ENCODE measurements at places on chromosomes 3 and 15. TPM values are rescaled to one million over a fixed set of nuclear protein-coding genes. Genes with fewer than 3 reads are reported as not detected.

The SLCO3A1 gene
- total RNA-seq = 6.8 TPM

The TMEM207 gene
- total RNA-seq = not detected

The VWA5B2 gene
- not detected for total RNA-seq

The TTLL13 gene
- total RNA-seq = not detected

The FGF7 gene
- 12.1 TPM for total RNA-seq

- peaks cover 9% of the 10 kb centered on the region for H3K4me1 ChIP-seq
- no peak overlapping the region for H3K27ac ChIP-seq
- no peak overlapping the region for H3K4me3 ChIP-seq
- no peaks in the 10 kb centered on the region for H3K36me3 ChIP-seq
- H3K27me3 ChIP-seq = peaks cover 14% of the 10 kb centered on the region
These were observed 24.6 kb upstream of the SLC6A6 start for GRCh38 chr3:14377838-14378169.

- no peak overlapping the region for H3K27ac ChIP-seq
- H3K4me3 ChIP-seq = no peak overlapping the region
- H3K36me3 ChIP-seq = 0 out of 2 replicates have a peak, but pooled peaks cover 4% of the 10 kb centered on the region
- no peaks in the 10 kb centered on the region for H3K27me3 ChIP-seq
- DNase-seq = no peak
These were observed 1531.1 kb downstream of the SI start for GRCh38 chr3:163547014-163547685.

DNA sequence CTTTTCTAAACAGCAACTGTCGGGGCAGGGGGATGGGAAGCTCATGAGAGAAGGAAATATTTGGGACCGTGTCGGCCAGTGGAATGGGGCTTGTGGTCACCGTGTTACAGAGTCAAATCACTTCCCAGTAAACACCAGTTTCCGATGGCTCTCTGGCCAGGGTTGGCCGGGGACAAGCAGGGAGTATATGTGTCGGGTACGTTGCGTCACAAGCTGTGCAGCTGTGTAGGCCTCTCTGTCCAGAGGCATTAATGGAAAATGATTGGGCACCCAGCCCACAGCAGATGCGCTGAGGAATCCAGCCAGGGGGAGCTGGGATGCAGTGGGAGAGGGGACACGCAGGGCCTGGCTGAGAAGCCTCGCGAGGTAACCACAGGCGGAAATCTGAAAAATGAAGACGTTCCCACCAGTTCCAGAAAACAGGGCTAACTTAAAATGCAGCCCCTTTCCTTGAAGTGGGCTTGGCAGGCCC, 15.8 kb upstream of the ALDH1A3 start:
- H3K4me1 ChIP-seq = peaks cover 17% of the 10 kb centered on the region
- no peak overlapping the region for H3K27ac ChIP-seq
- no peak overlapping the region for H3K4me3 ChIP-seq
- H3K27me3 ChIP-seq = peaks cover 9% of the 10 kb centered on the region
- no peak for DNase-seq
- H3K36me3 ChIP-seq = peaks cover 8% of the 10 kb centered on the region

- H3K36me3 ChIP-seq = peaks cover 5% of the 10 kb centered on the region
- no peak for DNase-seq
- H3K4me1 ChIP-seq = peaks cover 90% of the 10 kb centered on the region
- H3K4me3 ChIP-seq = peak overlapping the region; percentile 7
- peak overlapping the region; percentile 61 for H3K27ac ChIP-seq
These were observed 74.3 kb downstream of the MYO1E start for GRCh38 chr15:59298225-59298853.

GRCh38 chr3:5053021-5053831, 68.9 kb upstream of the ARL8B start:
- H3K4me1 ChIP-seq = peaks cover 50% of the 10 kb centered on the region
- H3K27ac ChIP-seq = peak overlapping the region; percentile 59
- peak; percentile 68 for DNase-seq
- H3K4me3 ChIP-seq = no peak overlapping the region
- H3K36me3 ChIP-seq = no peaks in the 10 kb centered on the region
- H3K27me3 ChIP-seq = peaks cover 3% of the 10 kb centered on the region

GRCh38 chr3:87370007-87370406, 93.6 kb upstream of the POU1F1 start:
- no peak overlapping the region for H3K27ac ChIP-seq
- H3K4me3 ChIP-seq = no peak overlapping the region
- H3K36me3 ChIP-seq = no peaks in the 10 kb centered on the region
- no peak for DNase-seq
- peaks cover 2% of the 10 kb centered on the region for H3K27me3 ChIP-seq

GRCh38 chr3:133779626-133780203, 25.9 kb upstream of the SRPRB start:
- no peaks in the 10 kb centered on the region for H3K36me3 ChIP-seq
- H3K4me3 ChIP-seq = no peak overlapping the region
- H3K27me3 ChIP-seq = peaks cover 4% of the 10 kb centered on the region
- DNase-seq = no peak
- no peak overlapping the region for H3K27ac ChIP-seq

- DNase-seq = peak; percentile 40
- peak overlapping the region; percentile 41 for H3K4me3 ChIP-seq
- H3K36me3 ChIP-seq = no peaks in the 10 kb centered on the region
- H3K27ac ChIP-seq = peak overlapping the region; percentile 73
- no peaks in the 10 kb centered on the region for H3K27me3 ChIP-seq
These were observed 19.1 kb downstream of the TTC21A start for GRCh38 chr3:39126532-39127071.

GRCh38 chr3:13544293-13544831, 4.6 kb upstream of the FBLN2 start:
- H3K4me1 ChIP-seq = peaks cover 79% of the 10 kb centered on the region
- DNase-seq = peak; percentile 88
- peak overlapping the region; percentile 44 for H3K4me3 ChIP-seq
- H3K27ac ChIP-seq = peak overlapping the region; percentile 83

DNA sequence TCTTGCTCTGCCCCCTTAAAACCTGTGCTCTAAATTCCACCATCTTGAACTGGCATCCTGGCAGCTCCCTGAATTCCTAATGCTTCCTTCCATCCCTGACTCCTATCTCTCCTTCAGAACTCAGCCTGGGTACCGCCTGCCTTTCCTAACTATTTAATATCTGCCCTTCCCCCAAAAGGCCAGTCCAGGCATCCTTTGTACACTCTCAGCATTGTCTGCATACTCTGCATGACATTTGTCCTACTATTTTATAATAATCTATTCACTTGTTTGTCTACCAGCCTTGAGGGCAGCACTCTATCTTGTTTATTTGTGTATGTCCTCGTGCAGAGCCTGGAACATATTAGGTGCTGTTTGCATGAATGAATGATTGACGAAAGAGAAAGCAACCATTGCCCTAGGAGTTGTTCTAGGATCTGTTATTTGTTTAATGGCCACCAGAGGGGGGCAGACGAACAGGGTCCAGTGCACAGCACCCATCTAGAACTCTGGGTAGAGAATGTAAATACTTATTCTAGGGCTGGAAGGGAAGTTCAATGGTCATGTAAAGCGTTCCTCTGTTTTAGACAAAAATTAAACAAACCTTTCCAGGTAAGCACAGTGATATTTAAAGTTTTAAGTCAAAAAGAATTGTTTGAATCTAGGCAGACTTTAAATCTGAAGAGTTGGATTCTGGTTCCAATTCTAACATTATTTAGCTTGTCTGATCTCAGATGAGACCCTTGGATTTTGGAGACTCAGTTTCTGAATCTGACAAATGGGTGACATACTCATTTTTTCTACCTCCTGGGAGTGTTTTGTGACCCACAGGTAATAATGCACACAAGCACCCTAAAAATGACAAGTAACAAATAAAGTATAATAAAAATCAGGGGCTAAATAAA, 125.8 kb upstream of the GALNT15 start:
- H3K4me1 ChIP-seq = peaks cover 44% of the 10 kb centered on the region
- H3K36me3 ChIP-seq = no peaks in the 10 kb centered on the region
- H3K27me3 ChIP-seq = no peaks in the 10 kb centered on the region
- H3K4me3 ChIP-seq = peak overlapping the region; percentile 76
- H3K27ac ChIP-seq = peak overlapping the region; percentile 15

DNA sequence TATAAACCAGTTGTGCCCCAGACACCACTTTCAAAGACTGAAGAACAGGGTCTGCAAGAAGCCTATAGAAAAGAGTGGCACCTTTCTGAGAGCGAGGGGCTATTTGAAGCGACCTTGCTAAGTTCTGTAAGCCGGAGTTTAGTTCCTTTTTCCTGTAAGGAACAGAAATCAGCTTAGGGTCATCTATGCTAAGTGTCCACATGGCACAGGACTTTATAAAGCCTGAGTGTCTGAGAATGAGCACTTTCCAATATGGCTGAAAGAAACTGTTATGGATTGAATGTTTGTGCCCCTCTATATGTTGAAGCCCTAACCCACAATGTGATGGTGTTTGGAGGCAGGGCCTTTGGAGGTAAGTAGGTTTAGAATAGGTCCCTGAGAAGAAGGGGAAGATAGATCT, 4.0 kb upstream of the A4GNT start:
- H3K27me3 ChIP-seq = peaks cover 14% of the 10 kb centered on the region
- DNase-seq = no peak
- peaks cover 8% of the 10 kb centered on the region for H3K4me1 ChIP-seq
- no peaks in the 10 kb centered on the region for H3K36me3 ChIP-seq
- no peak overlapping the region for H3K27ac ChIP-seq
- H3K4me3 ChIP-seq = no peak overlapping the region

GRCh38 chr15:33135355-33135781, 59.1 kb downstream of the FMN1 start:
- H3K4me3 ChIP-seq = no peak overlapping the region
- H3K27ac ChIP-seq = no peak overlapping the region
- no peak for DNase-seq
- H3K36me3 ChIP-seq = no peaks in the 10 kb centered on the region
- H3K4me1 ChIP-seq = peaks cover 55% of the 10 kb centered on the region
- H3K27me3 ChIP-seq = peaks cover 3% of the 10 kb centered on the region

DNA sequence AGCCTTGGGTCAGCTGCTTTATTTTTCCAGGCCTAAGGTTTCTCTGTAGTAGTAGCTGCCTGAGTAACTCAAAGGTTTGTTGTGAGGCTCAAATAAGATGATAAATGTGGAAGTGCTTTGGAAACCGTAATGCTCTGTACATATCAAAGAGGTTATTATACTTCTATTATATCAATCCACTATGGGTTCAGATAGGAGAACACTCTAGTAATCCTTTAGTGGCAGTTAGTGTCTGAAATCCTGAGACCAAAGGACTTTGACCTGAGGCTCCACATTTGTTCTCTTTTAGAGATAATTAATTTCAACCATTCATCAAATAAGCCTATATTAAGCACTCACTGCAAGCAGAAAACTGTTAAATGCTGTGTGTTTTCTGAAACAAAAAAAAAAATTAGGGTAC, 128.6 kb upstream of the BCL6 start:
- no peaks in the 10 kb centered on the region for H3K27me3 ChIP-seq
- H3K27ac ChIP-seq = no peak overlapping the region
- DNase-seq = no peak
- H3K36me3 ChIP-seq = no peaks in the 10 kb centered on the region
- H3K4me1 ChIP-seq = peaks cover 11% of the 10 kb centered on the region

GRCh38 chr3:116139641-116140040, 305.6 kb downstream of the LSAMP start:
- no peak overlapping the region for H3K4me3 ChIP-seq
- no peaks in the 10 kb centered on the region for H3K27me3 ChIP-seq
- no peak overlapping the region for H3K27ac ChIP-seq
- no peaks in the 10 kb centered on the region for H3K4me1 ChIP-seq
- H3K36me3 ChIP-seq = no peaks in the 10 kb centered on the region
- no peak for DNase-seq

DNA sequence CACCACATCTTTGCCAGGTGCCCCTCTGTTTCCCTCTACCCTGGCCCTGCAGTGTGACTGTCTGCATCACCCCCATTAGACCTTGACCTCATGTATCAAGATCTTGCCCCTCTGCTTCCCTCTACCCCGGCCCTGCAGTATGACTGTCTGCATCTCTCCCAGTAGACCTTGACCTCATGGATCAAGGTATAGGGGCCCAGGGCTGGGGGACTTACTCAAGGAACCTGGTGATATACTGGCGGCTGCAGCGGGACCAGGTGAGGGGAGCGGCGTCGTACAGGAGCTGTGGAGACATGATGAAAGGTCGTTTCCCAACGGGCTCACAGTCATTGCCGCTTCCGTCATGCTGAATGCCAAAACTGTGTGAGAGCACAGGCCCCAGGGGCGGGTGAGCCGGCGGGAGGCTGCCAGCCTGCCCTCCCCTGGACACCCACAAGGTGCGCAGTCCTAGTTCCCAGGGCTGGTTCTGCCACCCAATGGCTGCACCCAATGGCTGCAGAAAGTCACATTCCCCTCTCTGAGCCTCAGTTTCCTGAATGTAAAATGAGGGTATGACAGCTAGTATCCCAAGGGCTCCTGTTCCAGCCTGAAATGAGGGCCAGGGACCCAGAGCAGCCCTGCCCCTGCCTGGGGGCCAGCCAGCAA, 23.1 kb downstream of the ADAMTS7 start:
- H3K27me3 ChIP-seq = peaks cover 31% of the 10 kb centered on the region
- H3K36me3 ChIP-seq = 0 out of 2 replicates have a peak, but pooled peaks cover 4% of the 10 kb centered on the region
- H3K4me1 ChIP-seq = no peaks in the 10 kb centered on the region
- H3K27ac ChIP-seq = no peak overlapping the region
- no peak for DNase-seq

DNA sequence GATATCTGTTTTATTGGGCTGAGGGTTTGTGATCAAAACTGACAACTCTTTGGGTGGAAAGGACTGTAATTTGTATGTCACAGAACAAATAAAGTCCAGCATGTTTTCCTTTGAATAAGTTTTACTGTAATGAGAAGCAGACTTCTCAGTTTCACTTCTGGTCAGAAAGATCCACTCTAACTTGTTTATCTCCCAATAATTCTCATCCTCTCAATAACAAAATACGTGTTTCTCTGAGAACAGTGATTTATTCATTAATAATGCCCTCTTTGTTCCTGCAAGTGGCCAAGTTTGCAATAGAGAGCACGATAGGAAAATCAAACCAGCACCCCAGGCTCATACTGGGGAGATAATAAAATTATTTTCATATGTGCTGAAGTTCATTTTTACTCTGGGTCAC, 190.6 kb downstream of the CNTN3 start:
- no peak for DNase-seq
- no peak overlapping the region for H3K4me3 ChIP-seq
- no peaks in the 10 kb centered on the region for H3K27me3 ChIP-seq
- H3K36me3 ChIP-seq = peaks cover 19% of the 10 kb centered on the region
- H3K27ac ChIP-seq = no peak overlapping the region

Measured in HFFc6 (cell line).